ENCODE measurements at places on chromosomes 7 and 10.

GRCh38 chr10:46253076-46254006 lies 33.5 kb upstream of the ANTXRL start:
- no peak for DNase-seq

GRCh38 chr7:138382862-138383565 lies 77.0 kb upstream of the TRIM24 start:
- DNase-seq = no peak

- no peak for DNase-seq
Observed at GRCh38 chr10:117617659-117618058, 75.1 kb downstream of the EMX2 start.

GRCh38 chr7:35516498-35516897 lies 178.4 kb downstream of the HERPUD2 start:
- DNase-seq = no peak

DNA sequence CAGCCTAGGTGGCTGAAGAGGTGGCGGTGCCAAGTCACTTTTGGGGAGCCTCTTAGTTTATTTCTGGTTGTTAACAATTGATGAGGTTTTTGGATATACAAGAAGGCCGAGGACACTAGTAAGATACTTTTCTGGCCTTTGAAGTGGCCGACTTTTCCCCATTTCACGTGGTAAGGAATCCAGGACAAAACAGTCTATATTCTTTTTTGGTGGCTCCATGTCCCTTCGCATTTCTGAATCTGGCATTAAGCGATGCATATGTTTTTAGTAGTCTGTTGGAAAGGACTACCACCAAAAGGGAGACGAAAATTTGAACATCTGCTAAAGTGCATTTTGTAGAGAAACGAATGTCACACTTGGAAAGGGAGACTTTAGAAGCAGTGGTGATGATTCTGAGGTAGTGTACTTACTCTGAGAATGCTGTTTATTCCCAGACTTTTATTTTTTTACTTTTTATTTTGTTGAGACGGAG lies 1.5 kb downstream of the MLLT10 start:
- no peak for DNase-seq

DNA sequence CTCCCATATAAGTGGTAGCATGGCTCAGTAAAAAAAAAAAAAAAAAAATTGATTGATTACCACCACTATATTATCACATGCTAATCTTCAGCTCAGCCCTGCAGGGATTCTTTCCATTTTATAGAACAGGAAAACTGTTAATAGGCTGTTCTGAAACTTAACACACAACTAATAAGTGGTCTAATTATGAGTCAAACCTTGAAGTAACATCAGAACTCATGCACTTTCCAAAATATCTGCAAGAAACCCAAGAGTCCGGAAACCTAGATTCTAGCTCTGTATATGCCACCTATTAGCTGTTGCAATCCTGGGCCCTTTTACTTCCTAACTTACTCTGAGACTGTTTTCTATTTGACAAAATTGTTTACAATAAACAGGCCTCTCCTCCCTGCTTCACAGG lies 23.9 kb downstream of the SEM1 start:
- DNase-seq = no peak
